Large intestine (tissue), 12 donors: ENCODE measurements at places on chromosomes 16 and 17. TPM values are rescaled to one million over a fixed set of nuclear protein-coding genes. Genes with fewer than 3 reads are reported as not detected.

DNA sequence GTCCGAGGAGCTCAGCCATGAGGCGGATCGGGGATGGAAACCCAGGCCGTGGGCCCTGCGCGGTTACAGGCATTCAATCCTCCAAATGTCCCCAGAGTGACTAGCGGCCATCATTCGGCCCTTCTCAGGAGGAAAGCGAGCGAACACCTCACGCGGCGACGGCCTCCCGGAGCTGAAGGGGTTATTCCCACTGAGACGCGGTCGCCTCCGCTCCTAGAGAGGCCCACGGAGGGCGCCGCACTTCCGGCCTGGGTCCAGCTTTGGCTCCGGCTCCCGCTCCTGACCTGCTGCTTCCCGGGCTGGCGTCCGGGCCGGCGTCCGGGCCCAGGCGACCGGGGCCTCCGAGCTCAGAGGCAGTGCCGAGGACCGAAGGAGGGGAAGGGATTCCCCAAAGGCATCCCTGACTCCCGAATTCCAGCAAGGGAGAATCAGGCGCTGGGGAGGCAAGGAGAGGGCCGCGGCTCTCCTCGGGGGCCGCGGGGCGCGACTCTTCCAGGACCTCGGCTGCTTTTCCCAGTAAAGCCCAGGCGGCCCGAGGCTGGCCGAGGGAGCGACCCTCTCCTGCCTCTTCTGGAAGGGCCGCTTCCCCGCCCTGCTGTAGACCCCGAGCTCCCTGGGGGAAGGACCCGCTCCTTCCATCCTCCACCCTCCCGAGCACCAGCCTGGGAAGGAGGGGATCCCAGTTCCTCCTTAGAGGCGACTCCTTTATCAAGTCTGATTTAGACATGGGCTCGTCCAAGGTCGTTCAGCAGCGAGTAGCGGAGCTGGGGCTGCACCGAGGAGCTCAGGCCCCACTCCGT lies 18.6 kb upstream of the ZNF629 start:
- no peaks in the 10 kb centered on the region for H3K36me3 ChIP-seq
- DNase-seq, result peak; percentile 90
- H3K4me1 ChIP-seq, result peaks cover 3% of the 10 kb centered on the region
- peak overlapping the region; percentile 95 for H3K27ac ChIP-seq
- H3K27me3 ChIP-seq, result no peaks in the 10 kb centered on the region
- peak overlapping the region; percentile 90 for H3K4me3 ChIP-seq

CNTNAP1 gene
- polyA plus RNA-seq, result 7.5 TPM

GRCh38 chr16:3001316-3001715 lies 11.4 kb upstream of the CLDN9 start:
- no peak for DNase-seq
- no peak overlapping the region for H3K27ac ChIP-seq
- no peaks in the 10 kb centered on the region for H3K4me1 ChIP-seq
- no peaks in the 10 kb centered on the region for H3K36me3 ChIP-seq
- no peak overlapping the region for H3K4me3 ChIP-seq

CNTNAP4 gene
- 2.4 TPM for polyA plus RNA-seq

DNA sequence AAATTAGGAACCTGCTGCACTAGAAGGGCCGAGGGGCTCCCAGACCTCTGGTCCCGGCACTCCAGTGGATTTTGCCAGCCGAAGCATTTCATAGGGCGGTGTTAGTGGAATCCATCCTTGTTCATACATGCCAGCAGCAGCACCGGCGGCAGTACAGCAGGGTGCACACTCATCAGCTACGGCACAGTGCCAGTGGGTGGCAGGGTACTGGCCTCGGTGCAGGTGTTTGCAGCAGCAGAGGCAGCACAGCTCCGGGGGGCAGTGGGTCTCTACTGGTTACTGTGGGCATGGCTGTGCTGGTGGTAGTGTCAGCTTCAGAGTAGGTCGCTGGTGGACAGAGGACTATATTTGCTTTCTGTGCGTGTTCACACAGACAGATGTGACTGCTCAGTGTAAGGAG lies 985.7 kb downstream of the CDH8 start:
- H3K27ac ChIP-seq, result no peak overlapping the region
- H3K4me3 ChIP-seq, result no peak overlapping the region
- no peak for DNase-seq
- H3K36me3 ChIP-seq, result no peaks in the 10 kb centered on the region
- H3K4me1 ChIP-seq, result no peaks in the 10 kb centered on the region
- H3K27me3 ChIP-seq, result no peaks in the 10 kb centered on the region

DNA sequence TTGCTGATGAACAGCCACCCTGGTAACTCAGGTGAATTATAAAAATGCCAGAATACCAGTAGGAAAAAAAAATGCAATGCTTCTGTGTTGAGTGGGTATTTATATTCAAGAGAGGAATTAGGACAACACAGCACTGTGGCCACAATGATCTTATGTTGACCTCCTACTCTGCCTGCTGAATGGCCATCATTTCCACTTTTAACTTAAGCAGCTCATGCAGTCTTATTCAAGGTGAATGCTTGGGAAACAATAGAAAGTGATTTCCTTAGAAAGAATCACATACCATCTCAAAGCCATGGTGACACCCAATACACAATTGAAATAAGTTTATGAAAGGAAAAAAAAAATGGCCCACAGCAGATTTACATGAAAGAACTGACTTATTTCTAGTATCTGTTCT lies 224.0 kb downstream of the CDH8 start:
- H3K27ac ChIP-seq, result no peak overlapping the region
- H3K27me3 ChIP-seq, result no peaks in the 10 kb centered on the region
- no peaks in the 10 kb centered on the region for H3K36me3 ChIP-seq
- no peak for DNase-seq
- H3K4me1 ChIP-seq, result no peaks in the 10 kb centered on the region

MFAP4 gene
- 116 TPM for polyA plus RNA-seq

- no peaks in the 10 kb centered on the region for H3K27me3 ChIP-seq
- DNase-seq, result no peak
- no peak overlapping the region for H3K4me3 ChIP-seq
Observed at GRCh38 chr16:72443809-72444208, 271.9 kb upstream of the PMFBP1 start.

DNA sequence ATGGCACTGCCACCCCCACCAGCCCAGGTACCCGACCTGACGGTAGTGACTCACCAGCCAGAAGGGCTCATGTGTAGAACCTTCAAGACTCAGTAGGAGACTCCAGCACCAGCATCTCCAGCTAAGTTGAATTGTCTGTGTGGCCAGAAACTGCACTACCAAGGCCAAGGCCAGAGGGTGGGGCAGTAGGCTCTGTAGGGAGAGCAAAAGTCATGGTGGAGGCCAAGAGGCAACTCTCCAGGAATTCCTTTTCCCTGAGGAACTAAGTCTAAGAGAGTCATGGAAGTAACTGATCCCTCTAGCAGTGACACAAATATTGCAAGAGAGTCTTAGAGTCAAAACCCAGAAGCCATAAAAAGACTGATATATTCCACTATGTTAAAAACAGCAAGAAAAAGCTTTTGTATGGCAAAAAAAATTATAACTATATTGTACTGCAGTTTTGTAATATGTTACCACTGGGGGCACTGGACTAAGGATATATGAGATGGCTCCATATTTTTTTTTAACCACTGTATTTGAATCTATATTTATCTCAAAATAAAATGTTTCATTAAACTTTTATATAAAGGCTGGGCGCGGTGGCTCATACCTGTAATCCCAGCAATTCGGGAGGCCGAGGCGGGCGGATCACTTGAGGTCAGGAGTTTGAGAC lies 30.2 kb upstream of the GUCY2D start:
- no peaks in the 10 kb centered on the region for H3K4me1 ChIP-seq
- H3K27ac ChIP-seq, result no peak overlapping the region
- H3K27me3 ChIP-seq, result no peaks in the 10 kb centered on the region
- no peak for DNase-seq

PRSS27 gene
- polyA plus RNA-seq, result 1.3 TPM

GSE1 gene
- 94.9 TPM for polyA plus RNA-seq

NOXO1 gene
- 2.8 TPM for polyA plus RNA-seq

DNA sequence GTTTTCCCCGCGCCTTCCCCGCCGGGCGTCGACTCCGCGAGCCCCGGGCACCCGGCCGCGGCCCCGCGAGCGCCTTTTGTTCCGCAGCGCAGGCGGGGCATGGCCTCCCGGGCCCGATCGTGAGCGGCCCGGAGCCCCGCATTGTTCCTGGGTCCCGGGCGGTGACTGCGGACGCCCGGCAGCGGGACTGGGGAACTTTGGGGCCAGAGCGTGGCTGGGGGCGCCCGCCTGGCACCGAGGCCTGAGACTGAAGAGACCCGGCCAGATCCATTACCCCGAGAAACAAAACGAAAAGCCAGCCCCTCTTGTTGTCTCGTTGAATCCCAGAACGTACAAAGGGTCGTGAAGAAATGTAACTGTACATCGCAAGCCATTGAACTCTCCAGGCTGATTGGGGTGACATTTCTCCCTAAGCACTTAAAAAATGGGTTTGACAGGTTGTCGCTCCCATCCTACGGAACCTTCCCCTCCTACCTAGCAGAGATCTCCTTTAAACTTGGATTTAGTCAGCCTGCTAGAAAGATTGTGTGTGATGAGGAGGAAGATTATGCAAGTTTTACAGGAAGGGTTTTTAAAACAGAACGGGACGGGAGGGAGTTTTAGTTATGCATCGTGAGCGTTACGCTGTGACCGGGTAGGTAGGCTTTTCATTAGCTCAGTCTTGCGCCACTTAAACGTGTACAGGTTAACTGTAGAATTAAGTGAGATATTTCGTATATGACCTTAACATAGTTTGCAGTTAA lies 825 bp downstream of the METTL9 start:
- H3K4me3 ChIP-seq, result peak overlapping the region; percentile 85
- H3K4me1 ChIP-seq, result peaks cover 12% of the 10 kb centered on the region
- H3K27ac ChIP-seq, result peak overlapping the region; percentile 93
- no peaks in the 10 kb centered on the region for H3K27me3 ChIP-seq
- no peaks in the 10 kb centered on the region for H3K36me3 ChIP-seq

GUCY2D gene
- 1.3 TPM for polyA plus RNA-seq

- H3K27me3 ChIP-seq, result peaks cover 7% of the 10 kb centered on the region
- no peak overlapping the region for H3K27ac ChIP-seq
- H3K4me3 ChIP-seq, result no peak overlapping the region
- H3K4me1 ChIP-seq, result no peaks in the 10 kb centered on the region
Observed at GRCh38 chr16:49399594-49400364, 26.2 kb downstream of the C16orf78 start.

GRCh38 chr16:88878967-88879787 lies 12.7 kb upstream of the PABPN1L start:
- peaks cover 17% of the 10 kb centered on the region for H3K4me1 ChIP-seq
- H3K36me3 ChIP-seq, result no peaks in the 10 kb centered on the region
- DNase-seq, result no peak
- peaks cover 14% of the 10 kb centered on the region for H3K27me3 ChIP-seq
- H3K27ac ChIP-seq, result no peak overlapping the region

GRCh38 chr17:70905796-70906195 lies 736.5 kb downstream of the KCNJ2 start:
- H3K36me3 ChIP-seq, result no peaks in the 10 kb centered on the region
- H3K27me3 ChIP-seq, result no peaks in the 10 kb centered on the region
- DNase-seq, result no peak
- no peak overlapping the region for H3K4me3 ChIP-seq
- no peaks in the 10 kb centered on the region for H3K4me1 ChIP-seq

- H3K4me1 ChIP-seq, result no peaks in the 10 kb centered on the region
- H3K27me3 ChIP-seq, result no peaks in the 10 kb centered on the region
- H3K27ac ChIP-seq, result no peak overlapping the region
- no peak overlapping the region for H3K4me3 ChIP-seq
- H3K36me3 ChIP-seq, result no peaks in the 10 kb centered on the region
- DNase-seq, result no peak
Observed at GRCh38 chr16:31861455-31861854, 12.2 kb upstream of the ZNF267 start.

GRAPL gene
- polyA plus RNA-seq, result 3.4 TPM

- no peak overlapping the region for H3K4me3 ChIP-seq
- H3K27ac ChIP-seq, result no peak overlapping the region
- H3K36me3 ChIP-seq, result peaks cover 56% of the 10 kb centered on the region
- no peaks in the 10 kb centered on the region for H3K4me1 ChIP-seq
- no peak for DNase-seq
Observed at GRCh38 chr17:74235911-74236371, 22.6 kb downstream of the TTYH2 start.

DNA sequence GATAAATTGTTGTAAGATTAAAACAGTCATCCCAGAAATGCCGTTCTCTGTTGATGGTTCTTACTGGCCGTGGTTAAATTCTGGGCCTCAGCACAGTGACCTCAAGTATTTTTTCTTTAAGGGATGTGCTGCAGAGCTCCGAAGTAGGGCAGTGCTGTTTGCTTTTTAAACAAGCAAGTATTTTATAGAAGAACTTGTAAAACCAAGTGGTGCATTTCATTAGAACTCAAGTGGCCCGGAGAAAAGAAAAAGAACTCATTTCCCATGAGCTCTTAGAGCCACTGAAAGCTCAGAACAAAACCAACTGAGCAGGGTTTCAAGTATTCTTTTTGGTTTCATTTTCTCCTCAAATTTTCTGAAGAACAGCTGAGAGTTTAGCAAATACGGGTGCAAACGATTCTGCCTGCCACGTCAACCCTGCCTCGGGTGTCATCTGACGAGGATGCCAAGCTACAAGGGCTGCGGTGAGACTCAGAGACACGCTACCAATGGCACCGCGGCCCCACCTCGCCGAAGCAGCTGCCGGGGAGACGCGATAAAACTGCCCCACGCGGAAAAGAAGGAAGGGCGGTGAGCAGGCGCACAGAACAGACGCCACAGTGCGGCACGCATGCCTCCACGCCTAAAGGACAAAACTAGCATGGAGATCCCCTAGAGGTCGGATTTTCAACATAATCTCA lies 6.3 kb downstream of the LMF1 start:
- H3K36me3 ChIP-seq, result peaks cover 15% of the 10 kb centered on the region
- H3K4me1 ChIP-seq, result peaks cover 4% of the 10 kb centered on the region
- no peaks in the 10 kb centered on the region for H3K27me3 ChIP-seq

DNA sequence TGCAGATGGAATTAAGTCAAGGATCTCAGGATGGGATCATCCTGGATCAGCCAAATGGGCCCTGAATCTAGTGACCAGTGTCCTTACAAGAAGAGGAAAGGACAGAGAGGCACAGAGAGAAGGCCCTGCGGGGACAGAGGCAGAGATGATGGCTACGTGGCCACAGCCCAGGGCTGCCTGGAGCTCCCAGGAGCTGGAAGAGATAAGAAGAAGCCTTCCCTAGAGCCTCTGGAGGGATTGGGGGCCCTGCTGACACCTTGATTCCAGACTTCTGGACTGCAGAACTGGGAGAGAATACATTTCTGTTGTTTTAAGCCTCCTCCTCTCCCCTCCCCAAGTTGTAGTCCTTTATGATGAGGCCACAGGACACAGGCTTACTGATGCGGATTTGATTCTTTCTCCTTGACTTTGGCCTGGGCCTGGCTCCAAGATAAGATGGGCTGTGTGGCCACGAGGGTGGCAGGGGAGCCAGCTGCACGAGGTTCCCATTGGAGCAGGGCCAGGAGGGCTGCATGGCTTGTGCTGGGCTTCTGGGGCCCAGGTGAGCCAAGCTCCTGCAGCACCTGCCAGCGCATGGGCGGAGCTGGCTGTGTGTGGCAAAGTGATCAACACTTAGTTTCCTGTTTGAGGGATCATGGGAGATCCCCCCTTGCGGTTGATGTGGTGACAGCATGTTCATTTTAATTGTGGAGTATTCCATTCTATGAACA lies 146.1 kb downstream of the IRF8 start:
- H3K27ac ChIP-seq, result no peak overlapping the region
- no peaks in the 10 kb centered on the region for H3K4me1 ChIP-seq
